Activated naive CD4-positive, alpha-beta T cell treated with anti-CD3 and anti-CD28 coated beads, Interleukin-2, amount 50 U/mL, for 72 hours (primary cell): ENCODE measurements at places on chromosomes 5 and 9. TPM values are rescaled to one million over a fixed set of nuclear protein-coding genes. Genes with fewer than 3 reads are reported as not detected.

USP20 gene
- total RNA-seq = 50.7 TPM

PKD2L2 gene
- total RNA-seq = 0.48 TPM

PCDHB16 gene
- not detected for total RNA-seq

FOXD4L6 gene
- total RNA-seq = not detected

LOX gene
- not detected for total RNA-seq

ADAMTSL2 gene
- total RNA-seq = 1.2 TPM

C5orf34 gene
- total RNA-seq = 12.4 TPM

TMC1 gene
- not detected for total RNA-seq

HAND1 gene
- not detected for total RNA-seq

AGXT2 gene
- not detected for total RNA-seq

CAVIN4 gene
- 0.14 TPM for total RNA-seq
